ENCODE measurements at places on chromosomes 7 and 10.

DNA sequence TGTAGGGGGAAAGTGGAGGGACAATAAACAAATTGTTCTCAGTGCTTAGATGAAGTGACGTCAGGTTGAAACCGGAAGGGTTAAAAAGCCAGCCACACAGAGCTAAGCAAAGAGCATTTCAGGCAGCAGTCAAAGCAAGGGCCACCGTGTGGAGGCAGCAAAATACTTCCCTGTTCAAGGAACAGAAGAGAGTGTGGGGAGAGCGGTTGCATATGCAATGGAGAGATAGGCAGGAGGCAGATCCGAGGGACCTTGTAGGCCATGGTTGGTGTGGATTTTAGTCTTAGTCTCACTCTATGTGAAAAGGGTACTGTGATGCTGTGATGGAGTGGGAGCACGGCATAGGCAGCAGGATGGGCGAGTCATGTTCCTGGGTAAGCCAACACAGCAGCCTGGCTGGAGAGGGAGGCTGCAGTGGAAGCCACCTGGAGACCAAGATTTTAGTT lies 3.8 kb upstream of the STN1 start:
- DNase-seq = no peak

DNA sequence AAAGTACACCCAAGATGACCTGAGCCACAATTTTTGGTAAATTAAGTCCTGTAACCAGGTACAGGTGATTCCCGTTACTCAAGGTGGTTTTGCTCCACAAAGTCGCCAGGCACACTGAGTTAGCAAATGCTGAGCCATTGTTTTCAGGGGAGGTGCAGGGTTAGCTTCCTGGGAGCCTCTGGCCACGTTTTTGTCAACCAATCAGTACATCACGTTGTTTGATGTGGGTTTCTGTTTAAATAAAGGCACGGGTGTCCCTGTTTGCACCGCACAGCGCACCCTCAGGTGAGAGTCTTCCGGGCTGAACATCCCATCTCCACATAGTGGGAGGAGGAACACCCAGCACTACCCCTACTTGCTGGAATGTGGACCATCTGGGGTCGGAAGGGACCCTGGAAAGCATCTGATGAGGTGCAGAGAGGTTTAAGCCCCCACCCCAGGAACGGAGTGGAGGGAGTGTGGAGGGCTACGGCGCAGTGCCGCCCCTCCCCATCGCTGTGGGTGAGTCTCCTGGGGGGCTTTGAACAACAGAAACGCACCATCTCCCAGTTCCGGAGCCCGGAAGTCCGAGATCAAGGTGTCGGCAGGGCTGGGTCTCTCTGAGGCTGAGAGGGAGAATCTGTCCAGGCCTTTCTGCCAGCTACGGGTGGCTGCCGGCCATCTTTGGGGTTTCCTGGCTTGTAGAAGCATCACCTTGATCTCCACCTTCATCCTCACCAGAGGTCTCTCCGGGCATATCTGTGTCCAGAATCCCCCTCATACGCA lies 42.5 kb downstream of the PRKAG2 start:
- DNase-seq = no peak

GRCh38 chr7:46763344-46763743 lies 818.6 kb downstream of the TNS3 start:
- no peak for DNase-seq

DNA sequence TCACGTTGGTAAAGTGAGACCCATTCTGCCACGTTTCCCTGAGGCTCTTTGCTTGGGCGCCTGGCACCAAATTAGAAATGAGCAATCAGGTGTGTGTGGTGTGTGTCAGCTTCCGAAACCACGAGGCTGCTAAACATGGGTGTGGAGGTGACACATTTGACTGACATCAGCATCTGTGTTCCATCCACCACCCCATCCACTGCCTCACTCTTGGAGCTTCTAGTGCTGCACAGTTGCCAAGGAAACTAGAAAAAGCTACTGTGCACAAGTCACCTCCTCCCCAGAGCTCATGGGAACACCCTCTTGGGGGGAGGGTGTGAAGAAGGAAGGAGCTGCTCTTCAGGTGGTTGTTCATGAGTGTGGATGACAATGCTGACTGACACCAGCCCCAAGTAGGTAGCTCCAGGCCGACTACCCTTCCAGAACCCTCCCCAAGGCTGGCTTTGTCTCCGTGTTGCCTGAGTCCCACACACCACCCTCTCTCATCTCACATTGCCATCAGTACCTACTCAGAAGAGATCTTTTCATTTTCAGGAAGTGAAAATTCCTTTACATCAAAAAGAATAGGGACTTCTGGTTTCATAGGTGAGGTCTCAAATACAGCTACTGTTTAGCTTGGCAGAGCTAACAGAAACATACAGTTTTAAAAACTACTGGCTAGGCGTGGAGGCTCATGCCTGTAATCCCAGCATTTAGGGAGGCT lies 152.2 kb downstream of the TMEM178B start:
- no peak for DNase-seq

GRCh38 chr10:132153616-132154217 lies 33.0 kb upstream of the DPYSL4 start:
- DNase-seq = no peak

DNA sequence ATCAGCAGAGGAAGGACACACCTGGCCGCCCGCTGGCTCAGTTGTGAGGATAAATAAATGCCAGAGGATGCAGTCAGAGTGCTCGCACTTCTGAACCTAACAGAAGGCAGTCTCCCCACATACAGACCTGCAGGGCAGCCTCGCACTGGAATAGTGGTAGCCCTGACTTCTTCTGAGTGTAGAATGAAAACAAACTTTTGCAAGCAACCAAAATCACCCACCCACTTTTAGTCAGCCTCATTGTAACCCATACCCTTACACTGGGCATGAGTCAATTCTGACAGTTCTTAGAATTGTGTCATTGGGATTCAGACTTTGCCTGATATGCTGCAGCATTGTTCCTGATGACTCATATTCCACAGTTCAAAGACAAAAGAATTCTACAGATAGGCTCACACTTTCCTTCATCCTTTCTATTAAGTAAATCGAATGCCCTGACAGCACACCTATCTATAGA lies 167.0 kb upstream of the CDK1 start:
- no peak for DNase-seq

DNA sequence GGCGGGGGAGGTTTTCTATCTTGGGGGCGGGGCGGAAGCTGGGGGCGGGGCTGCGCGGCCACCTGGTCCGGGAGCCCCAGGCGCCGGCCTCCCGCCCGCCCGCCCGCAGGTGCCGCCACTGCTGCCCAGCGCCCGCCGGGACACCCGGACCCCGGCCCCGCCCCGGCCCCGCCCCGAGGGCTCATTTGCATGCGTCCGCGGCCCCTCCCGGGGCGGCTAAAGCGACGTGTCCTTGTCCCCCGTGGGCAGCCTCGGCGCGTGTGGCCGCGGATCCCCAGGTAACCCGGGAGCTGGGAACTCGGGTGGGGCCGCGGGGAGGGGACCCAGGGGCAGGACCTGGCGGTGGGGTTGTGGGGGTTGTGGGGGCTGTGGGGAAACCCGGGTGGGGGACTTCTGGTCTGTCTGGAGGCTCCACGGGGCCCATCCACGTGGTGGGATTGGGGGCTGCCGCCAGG lies at the start of gene BHLHA15:
Gene BHLHA15, plus strand, starts transcription at position 219 of the 455 bp plus-strand sequence. CDS start 871 bp downstream, outside the sequence.
- no peak for DNase-seq

DNA sequence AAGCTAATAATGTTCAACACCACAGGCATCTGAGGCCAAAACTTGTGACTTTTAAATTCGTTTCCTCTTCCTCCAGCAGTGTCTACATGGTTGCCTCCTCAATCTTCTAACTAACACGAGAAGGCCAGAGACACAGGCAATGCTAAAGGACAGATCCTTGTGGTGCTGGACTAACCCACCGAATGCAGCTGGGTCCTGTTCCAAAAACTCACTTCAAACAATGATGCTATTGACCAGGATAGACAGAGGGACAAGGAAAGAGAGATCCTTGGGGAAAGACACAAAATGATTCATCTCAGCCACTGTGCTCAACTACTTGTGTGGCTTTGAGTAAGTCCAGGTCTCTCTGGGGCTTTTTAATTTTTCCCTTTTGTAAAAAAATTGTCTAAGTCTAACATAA lies 107.6 kb downstream of the KCNMA1 start:
- no peak for DNase-seq

DNA sequence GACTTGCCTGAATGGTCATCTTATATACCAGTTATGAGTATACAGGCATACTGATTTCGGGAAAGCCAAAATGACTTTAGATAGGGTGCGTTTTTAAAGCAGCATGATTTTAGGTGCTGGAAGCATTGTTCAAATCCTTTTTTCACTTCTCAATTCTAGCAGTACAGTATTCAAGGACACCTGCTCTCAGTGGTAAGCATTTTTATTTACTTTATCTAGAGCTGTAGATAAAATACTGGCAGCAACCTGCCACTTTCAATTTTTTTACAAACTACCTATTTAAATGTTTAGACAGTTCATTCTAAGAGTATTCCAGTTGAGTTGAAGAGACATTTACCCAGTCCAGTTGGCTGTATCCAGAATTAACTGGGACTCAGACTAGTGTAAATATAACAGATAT lies 33.6 kb downstream of the TMEM106B start:
- DNase-seq = no peak

- no peak for DNase-seq
These were observed 71.3 kb downstream of the MYOF start for GRCh38 chr10:93410697-93411348.

DNA sequence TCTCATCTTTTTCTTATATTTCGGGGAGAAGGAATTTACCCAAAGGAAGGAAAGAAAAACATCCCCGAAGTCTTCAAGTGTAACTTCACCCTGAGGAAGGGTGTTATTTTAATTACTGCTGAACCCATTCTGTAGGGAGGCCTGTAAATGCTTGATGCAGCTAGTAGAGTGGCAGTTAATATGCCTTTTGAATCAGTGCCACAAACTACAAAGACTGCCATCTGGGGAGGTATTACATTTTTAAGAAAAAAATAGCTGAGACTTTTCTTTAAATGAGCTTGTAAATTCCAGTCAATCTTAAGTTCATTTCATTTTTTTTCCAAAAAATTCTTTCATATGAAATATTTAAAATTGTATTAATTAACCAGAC lies 233.1 kb upstream of the FERD3L start:
- DNase-seq = no peak

GRCh38 chr10:9579110-9579705 lies 1438.5 kb upstream of the CELF2 start:
- no peak for DNase-seq

DNA sequence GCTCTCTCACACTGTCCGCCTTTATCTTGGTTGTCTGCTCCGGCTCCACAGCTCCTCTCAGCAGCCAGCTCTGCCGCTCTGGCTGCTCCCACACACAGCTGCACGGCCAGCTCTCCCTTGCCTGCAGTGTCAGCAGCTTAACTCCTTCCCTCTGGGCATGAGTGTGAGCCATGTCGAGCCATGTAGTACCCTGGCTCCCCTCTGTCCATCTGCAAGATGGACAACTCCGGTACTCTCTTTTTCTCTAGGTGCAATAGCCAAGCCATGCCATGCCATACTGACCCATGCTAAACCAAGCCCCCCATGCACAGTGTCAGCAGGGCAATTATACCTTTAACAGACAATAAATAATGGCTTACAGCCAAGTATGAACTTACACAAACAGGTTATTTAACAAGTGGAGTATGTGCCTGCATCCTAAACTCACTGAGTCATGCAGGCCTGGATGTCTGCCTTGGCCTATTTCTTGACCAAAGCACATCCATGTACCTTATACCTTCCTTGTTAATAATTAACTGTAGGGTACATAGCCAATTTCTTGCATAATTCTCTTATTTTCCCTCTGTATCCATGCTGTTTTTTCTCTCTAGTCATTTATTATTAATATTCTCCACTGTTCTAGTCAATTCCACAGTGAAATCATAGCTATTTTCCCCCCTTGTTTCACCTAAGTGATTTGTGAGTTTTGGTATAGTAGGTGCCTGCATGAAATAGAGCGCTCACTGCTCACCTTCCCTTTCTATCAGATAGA lies 170.9 kb downstream of the CDK14 start:
- DNase-seq = no peak

DNA sequence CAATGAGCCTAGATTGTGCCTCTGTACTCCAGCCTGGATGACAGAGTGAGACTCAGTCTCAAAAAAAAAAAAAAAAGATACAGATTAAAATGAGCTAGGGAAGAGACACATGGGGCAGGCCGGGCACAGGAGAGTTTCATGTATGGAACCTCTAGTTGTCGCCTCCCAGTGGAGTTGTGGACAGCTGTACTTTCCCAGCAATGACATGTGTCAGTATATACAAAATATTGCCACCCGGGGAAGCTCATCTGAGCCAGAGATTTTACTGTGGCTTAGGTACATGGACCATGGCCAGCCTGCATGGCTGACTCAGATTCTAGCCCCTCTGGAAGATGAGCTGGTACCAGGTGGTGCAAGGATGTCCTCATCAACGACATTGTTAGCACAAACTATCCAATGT lies 87.4 kb downstream of the COL26A1 start:
- no peak for DNase-seq

DNA sequence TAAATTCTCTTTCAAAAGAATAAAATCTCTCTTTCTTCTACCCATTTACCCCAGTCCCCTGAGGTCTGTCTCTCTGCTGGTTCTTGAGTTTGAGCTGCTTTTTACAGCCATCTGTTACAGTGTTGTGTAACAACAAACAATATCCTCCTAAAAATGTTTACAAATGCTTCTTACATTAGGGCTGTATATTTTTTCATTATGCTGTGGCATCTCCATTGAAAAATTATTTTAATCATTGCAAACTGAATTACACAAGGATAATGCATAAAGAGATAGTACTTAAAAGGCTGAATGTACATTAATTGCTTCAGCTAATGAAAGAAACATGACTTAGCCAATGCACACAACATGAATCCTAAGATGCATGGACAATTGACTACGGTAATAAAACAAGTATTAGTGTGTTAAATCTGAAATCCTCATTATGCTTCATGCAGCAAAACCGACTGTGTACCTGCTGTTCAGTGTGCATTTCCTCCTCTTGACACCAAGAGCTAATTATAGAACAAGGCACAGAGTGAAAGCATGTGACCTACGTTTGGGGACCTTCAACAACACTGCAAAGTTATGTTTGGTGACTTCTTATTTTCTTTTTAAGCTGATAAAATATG lies 181.7 kb upstream of the RHOBTB1 start:
- no peak for DNase-seq

- DNase-seq = peak; percentile 15
These were observed 1.3 kb upstream of the TAS2R38 start for GRCh38 chr7:141974831-141975230.

- no peak for DNase-seq
These were observed 11.5 kb upstream of the OGA start for GRCh38 chr10:101829561-101830315.

- no peak for DNase-seq
These were observed 70.3 kb upstream of the MXI1 start for GRCh38 chr10:110137142-110137545.

DNA sequence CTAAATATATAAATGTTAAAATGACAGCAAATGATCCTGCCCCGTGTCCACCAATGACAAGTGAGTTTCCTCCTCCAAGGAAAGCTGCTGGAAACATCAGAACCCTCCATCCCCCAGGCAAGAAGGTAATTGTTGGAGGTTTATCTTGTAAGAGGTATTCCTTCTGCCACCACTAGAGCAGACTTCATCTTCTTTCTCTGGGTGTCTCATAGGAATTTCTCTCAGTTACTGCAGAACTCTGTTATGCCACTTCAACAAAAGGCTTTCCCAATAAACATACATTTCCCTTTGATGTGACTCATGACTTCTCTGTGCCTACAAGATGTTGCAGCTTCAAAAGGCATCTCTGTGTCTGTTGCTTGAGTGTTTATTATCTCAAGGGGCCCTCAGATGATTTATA lies 279.1 kb downstream of the BMPER start:
- no peak for DNase-seq
